Activated CD8-positive, alpha-beta memory T cell treated with anti-CD3 and anti-CD28 coated beads, Interleukin-2, amount 50 U/mL, for 4 hours (primary cell): ENCODE measurements at places on chromosomes 5 and 9.

DNA sequence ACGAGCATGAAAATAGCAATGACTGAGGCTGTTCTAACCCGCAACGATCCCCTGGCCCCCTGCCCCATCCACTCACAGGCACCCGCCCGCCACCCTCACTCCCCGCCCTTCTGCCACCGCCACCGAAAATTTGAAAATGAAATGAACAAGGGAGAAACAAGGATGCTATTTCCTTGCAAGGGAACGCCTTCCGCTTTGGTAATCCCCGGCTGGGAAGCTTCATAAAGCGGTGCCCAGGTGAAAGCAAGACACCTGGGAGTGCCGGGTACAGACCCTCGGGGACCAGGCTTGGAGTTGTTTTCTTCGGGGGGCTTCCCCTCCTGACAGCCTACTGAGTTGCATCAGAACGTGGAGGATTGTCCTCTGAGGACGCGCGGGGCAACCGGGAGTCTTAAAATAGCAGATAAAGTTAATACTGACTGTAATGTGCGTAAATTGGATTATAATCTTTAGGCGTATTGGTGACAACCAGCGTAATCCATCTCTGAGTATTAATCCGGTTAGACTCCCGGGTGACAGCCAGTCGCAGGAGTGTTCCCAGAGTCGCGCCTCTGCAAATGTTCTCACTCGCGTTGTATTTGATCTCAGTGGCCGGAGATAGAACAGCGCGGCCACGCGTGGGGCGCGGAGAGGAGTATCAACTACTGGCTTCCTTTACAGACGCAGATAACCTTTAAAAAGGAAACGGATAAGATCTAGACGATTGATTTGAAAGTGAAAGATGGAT is 885 bp upstream of the MLLT3 start:
- peak; percentile 63 for DNase-seq

- DNase-seq, result no peak
Measured at GRCh38 chr9:133579601-133580418, 29.4 kb downstream of the FAM163B start.

DNA sequence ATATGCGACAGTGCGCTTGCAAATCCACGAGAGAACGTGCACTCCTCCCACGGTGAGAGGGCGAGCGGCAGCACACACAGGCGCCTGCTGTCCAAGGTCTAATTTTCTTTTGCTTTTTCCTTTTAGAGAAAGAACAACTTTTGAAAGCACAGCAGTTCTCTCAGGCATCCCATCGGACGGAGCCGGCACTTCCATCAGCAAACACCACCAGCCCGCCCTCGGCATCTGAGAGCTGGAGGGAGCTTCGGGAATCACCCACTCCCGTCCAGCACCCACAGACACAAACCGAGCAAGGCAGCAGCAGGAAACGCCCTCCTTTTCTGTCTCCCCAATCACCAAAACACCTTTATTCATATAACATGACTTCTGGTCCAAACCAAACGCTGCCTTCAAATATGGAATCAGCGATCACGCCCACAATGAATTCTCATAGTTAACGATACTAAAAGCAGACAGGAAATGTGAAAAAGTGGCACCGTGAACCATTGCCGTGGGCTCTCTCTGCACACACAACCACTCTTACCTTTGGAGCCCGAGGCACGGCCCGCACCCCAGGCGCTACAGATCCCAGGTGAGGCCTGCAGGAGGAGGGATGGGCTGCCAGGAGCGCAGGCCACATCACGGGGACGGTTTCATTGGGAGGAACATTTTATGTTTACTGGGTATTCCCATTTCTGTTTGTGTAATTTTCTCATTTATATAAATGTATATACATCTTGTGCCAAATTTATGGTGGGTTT is 14.2 kb downstream of the LPCAT1 start:
- DNase-seq, result peak; percentile 6

- DNase-seq, result peak; percentile 29
Measured at GRCh38 chr9:79623799-79624721, 52.3 kb downstream of the TLE4 start.

GRCh38 chr9:38226491-38226951 is 157.5 kb upstream of the SHB start:
- no peak for DNase-seq

GRCh38 chr9:126146254-126147145 is 180.1 kb upstream of the MVB12B start:
- DNase-seq, result no peak

GRCh38 chr5:1732238-1732941 is 67.2 kb downstream of the MRPL36 start:
- DNase-seq, result no peak

GRCh38 chr9:126000731-126001580 is 253.8 kb downstream of the PBX3 start:
- no peak for DNase-seq

GRCh38 chr5:132268769-132269551 is 11.5 kb downstream of the PDLIM4 start:
- no peak for DNase-seq

DNA sequence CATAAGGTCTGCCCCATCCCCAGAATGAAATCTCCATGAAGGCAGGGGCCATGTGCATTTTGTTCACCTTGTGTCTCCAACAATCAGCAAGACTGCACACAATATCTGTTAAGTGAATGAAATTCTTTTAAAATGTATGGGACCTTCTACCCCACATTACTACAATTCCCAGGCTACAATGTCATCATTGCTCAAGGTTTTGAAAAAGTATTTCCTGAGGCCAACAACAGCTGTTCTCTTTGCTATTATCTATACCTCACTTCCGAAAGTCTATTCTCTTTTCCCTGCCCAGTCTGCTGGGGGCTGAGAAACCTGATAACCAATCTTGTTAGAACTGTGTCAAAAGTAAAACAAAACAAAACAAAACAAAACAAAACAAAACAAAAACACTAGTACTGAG is 29.2 kb downstream of the HOMER1 start:
- no peak for DNase-seq

GRCh38 chr5:765948-766631 is 18.4 kb downstream of the ZDHHC11B start:
- DNase-seq, result no peak

- DNase-seq, result no peak
Measured at GRCh38 chr5:180175015-180175431, 34.0 kb downstream of the RASGEF1C start.

GRCh38 chr5:8192840-8193239 is 323.9 kb downstream of the MTRR start:
- DNase-seq, result no peak

DNA sequence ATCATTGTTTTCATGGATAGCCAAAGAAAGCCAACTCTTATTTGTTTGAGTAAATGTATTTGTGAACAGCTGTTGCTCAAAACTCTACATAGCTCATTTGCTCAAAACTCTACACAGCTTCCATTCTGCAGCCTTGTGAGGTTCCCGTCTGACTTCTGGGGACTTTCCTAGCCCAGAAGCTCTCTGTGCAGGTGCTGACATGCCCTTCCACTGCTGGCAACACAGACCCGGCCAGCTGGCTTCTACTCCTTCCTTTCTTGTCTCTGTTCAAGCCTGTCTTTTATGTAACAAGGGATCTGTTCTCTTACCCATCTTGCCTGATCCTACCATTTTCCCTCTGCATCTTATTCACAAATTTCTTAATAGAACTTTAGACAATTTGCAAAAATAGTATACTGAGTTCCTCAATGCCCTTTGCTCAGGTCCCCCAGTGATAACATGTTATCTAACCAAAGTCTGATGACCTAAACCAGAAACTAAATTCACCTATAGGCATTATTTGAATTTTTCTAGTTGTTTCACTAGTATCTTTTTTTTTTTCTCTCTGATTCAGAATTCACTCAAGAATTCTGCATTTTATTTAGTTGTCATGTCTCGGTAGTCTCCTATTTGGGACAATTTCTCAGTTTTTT is 556.5 kb upstream of the SEMA6A start:
- no peak for DNase-seq

DNA sequence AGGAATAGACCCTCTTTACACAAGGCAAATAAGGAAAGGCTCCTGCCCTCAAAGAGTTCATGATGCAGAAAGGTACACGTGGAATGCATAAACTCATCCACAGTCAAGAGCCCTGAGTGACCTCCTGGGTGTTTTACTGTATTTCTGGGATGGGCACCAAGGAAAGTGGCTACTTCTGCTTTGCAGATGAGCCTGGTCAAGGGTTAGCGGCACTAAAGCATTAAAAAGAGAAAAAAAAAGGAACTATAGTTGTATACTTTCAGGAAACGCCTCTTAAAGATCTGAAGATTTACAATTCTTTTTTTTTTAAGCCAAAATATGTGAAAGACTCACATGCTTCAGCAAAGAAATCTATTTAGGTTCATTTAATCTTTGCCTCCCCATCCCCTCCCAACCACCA is 366.2 kb upstream of the PDE4D start:
- no peak for DNase-seq

GRCh38 chr5:110896901-110897300 is 158.1 kb downstream of the SLC25A46 start:
- DNase-seq, result no peak

DNA sequence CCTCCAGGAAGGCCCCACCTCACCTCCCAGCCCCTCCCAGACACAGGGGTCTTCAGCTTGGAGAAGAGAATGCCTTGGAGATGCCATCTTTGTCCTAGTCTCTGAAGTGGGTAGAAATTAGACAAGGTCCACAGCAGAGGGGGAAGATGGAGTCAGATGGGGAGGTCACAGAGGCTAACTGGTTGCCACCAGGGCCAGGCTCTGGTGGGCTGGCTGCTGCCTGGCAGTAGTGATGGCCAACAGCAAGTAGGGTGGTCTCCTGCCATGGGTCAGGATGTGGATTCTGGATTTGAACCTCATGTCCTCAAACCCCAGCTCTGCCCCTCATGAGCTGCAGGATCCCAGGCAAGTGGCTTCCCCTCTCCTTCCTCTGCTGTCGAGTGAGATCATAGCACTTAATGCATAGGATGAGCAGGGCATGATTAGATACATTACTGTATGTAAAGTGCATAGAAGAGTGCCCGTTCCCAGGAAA is 38.7 kb upstream of the NEK6 start:
- DNase-seq, result no peak

DNA sequence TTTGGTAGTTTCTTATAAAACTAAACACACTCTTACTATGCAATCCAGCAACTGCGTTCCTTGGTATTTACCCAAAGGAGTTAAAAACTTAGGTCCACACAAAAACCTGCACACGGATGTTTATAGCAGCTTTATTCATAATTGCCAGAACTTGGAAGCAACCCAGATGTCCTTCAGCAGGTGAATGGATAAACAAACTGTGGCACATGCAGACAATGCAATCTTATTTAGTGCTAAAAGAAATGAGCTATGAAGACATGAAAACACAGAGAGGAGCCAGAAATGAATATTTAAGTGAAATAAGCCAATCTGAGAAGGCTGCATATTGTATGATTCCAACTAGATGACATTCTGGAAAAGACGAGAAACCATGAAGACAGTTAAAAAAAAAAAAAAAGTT is 10.7 kb downstream of the WNK2 start:
- no peak for DNase-seq

DNA sequence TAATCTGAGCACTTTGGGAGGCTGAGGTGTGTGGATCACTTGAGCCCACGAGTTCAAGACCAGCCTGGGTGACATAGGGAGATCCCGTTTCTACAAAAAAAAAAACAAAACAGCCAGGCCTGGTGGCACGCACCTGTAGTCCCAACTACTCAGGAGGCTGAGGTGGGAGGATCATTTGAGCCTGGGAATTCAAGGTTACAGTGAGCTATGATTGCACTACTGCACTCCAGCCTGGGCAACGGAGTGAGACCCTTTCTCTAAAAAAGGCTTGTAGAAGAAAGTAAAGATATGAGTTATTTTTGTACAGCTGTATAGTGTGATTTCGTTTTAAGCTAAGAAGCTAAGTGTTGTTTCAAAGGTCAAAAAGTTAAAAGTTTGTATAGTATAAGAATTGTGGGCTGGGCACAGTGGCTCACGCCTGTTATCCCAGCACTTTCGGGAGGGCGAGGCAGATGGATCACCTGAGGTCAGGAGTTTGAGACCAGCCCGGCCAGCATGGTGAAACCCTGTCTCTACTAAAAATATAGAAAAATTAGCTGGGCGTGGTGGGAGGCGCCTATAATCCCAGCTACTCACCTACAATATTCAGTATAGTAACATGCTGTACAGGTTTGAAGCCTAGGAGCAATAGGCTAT is 18.8 kb downstream of the UBE2R2 start:
- no peak for DNase-seq

DNA sequence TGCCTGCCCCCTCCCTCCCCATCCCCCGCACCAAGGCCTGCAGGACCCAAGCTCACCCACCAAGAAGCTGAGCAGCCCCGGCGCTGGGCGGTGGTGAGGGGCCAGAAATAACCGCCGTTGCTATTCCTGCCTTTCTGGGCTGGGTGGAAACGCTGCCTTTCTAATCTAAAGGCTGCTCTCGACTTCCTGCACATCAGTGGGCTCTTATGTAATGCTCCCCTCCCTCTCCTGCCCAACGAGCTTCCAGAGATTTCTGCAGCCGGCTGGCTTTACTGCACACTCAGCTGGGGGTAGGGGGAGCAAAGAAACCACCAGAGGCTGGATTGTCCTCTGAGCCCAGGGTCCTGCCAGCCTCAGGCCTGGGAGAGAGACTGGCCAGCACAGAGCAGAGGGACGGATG is 6.9 kb upstream of the EGR1 start:
- DNase-seq, result no peak

GRCh38 chr5:150159741-150160179 is 4.1 kb upstream of the PDGFRB start:
- DNase-seq, result no peak

- DNase-seq, result no peak
Measured at GRCh38 chr5:170597872-170598271, 94.1 kb downstream of the KCNIP1 start.

DNA sequence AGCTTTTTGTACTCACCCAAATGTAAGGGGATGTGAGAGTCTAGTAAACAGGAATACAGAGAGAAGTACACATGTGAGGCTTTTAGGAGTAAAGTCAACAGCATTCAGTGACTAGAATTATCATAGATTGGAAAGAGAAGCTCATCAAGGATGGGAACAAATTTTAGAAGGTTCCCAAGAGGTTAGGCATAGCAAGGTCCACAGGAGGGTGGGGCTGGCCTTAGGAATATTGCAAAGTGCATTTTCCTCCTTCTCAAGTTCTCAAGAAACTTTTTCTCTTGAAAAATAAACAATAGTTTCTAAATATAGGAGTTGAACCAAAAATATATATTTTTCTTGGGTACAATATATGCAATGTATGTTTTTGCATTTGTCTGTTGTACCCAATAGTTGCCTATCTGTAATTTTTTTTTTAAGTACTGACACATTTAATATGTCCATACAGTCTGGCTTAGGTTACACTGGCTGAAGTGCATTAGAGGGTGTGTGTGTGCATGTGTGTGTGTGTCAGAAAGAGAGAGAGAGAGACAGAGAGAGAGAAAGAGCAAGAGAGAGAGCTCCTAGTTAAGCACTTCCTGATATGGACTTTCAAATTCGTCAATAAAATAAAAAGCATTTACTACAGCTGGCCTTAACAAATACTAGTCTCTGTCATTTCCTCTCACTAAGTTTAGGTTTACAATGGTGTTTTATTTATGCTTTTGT is 62.2 kb downstream of the SNX18 start:
- no peak for DNase-seq

- no peak for DNase-seq
Measured at GRCh38 chr5:74109344-74109743, 483.3 kb downstream of the ARHGEF28 start.

DNA sequence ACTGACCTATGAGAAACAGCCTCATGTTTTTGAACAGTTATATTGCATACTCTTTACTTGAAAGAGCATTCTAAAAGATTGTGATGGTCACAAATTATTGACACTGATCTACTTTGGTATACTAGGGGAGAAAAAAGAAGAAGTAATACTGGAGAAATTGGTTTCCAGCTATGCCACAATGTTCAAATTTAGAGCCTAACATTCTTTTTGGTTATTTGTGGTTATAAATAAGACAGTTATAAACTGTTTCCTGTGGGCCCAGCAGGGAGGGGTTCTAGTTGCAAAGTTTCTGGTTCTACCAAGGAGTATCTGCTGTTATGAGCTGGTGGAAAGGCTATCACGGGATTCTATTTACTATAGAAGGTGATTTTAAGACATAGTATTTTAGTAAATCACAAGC is 4.8 kb downstream of the CWC27 start:
- no peak for DNase-seq
